Urinary bladder (tissue), 4 donors: ENCODE measurements at places on chromosomes 6 and 20. TPM values are rescaled to one million over a fixed set of nuclear protein-coding genes. Genes with fewer than 3 reads are reported as not detected.

DNA sequence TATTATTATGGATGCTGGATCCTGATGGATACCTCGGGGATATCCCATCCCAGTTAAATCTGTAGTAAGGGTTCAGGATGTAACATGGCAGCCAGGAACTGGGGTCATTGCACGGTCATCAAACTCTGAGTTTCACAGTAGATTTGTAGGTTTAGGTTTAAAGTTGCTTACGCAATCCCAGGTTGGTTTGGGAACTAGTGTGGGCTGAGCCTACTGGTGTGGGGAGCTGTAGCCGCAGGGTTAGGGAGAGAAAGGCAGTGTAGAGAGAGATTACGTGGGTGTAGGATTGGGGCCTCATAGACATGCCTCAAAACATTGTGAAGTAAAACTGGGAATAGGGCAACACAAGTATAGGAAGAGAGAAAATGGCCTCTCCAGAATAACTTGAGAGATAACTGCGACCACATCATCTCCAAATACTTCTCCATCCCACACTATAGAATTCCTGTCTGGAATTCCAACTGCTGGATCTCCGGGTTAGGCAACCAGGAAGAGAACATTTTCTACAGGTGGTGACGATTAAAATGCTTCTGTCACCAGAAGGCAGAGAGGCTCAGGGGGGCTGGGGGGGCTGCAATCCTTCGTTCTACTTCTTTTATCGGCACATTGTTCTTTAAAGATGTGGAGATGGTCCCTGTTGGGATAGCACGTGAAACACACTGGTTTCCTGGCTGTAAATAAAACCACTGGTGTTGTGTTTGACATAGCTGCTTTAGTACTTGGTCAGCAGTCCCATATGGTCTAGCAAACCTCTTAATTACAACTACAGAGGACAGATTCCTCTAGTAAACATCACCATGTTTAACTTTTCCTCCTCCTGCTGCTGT is 44.9 kb upstream of the TMEM170B start:
- no peak for DNase-seq

- no peak for DNase-seq
Observed at GRCh38 chr6:37620519-37620918, 77.2 kb downstream of the MDGA1 start.

DNA sequence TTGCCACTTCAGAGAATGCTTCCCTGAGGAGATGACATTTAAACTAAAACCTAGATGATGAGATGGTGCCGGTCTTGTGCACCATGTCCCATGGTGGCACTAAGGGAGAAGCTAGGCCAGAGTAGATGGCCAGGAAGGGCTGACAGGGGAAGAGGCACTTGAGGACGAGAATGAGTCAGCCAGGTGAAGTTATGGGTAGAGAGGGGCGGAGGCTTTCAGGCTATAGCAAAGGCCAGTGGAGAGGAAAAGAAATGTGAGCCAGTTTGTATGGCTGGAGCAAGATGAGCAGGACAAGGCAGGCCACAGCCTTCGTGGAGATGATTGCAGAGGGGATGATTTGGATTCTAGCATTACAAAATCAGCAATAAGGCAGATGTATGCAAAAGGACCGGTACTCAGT is 44.7 kb upstream of the ADGRF4 start:
- DNase-seq: no peak

DNA sequence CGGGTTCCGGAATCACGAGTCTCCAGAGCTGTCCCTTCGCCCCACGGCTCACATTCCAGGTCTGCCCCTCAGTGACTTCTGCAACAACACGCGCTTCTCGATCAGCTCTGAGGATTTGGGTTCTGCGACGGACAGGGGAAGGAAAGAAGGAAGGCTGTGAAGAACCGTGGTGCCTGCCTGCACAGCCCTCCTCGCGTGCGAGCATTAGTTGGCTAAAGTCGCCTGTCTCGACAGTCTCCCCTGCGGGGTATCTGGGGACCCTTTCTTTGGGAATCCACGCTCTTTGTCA is 23.1 kb downstream of the VPS52 start:
- peak; percentile 31 for DNase-seq

- no peak for DNase-seq
Observed at GRCh38 chr20:51579137-51579536, 36.6 kb upstream of the NFATC2 start.

The CDH26 gene
- polyA plus RNA-seq: 1.4 TPM

DNA sequence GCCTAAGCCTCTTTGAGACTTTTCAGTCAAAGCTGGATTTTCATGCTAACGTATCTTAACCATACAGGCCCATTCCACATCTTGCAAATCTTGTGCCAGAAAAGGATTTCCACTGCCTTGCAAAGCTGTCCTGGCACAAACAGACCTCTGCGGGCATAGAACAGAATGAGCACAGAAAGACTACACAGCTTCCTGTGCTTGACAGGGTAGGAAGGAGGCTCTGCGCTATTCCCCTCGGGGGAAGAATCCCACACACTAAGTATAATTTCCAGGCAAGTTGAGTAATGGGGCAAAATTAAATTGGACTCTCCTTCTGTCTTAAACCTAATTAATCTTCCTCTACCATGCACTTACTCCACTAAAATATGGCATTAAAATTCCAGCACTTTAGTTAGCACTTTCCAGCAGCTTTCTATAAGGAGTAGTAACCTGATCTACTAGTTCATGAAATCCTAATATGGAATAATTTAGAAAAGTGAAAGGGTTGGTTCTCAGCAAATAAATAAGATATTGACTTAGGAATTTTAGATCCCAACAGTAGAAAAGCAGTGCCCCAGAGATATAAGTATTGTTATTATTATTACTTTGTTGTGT is 532.1 kb upstream of the JAG1 start:
- no peak for DNase-seq

DNA sequence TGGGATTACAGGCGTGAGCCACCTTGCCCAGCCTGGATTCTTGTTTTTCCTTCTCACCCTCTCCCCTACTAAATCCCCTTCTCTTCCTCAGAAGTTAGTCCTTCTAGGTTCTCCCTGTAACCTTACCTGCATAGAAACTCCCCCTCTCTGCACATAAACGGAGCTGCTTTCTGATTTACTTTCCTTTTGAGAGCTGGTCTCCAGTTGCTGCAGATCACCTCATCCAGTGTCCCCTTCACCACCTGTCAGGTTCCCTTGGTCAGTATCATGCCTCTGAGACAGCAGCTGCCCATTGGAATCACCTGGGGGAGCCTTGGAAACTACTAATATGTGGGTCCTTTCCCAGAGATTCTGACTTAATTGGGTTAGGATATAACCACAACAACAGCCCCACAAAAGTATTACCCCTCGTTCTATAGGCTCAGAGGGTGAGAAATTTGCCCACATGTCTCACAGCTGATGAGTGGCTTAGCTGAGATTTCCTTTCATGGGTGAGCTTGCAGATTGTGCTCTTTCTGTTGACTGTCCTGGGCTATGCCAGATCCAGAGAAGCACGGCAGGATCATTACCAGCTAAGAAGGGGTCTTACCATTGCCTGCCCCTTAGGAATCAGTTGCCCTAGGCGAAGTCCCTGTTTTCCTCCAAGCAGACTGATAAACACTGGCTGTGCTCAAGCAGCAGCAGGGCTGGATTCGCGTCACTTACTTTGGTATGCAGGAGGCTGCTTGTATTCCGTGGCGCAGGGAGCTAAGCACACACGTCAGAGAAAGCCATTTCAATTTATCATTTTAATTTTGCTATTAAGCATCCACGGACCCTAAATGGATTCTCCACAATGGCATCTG is 51.3 kb downstream of the AKAP12 start:
- DNase-seq: no peak

The PERP gene
- 28.8 TPM for polyA plus RNA-seq

The EYA4 gene
- 1.3 TPM for polyA plus RNA-seq

The SERPINB1 gene
- polyA plus RNA-seq: 29.3 TPM

- DNase-seq: no peak
Observed at GRCh38 chr6:136889271-136890193, 32.6 kb upstream of the SLC35D3 start.
